ENCODE measurements at places on chromosomes 11 and 22.

DNA sequence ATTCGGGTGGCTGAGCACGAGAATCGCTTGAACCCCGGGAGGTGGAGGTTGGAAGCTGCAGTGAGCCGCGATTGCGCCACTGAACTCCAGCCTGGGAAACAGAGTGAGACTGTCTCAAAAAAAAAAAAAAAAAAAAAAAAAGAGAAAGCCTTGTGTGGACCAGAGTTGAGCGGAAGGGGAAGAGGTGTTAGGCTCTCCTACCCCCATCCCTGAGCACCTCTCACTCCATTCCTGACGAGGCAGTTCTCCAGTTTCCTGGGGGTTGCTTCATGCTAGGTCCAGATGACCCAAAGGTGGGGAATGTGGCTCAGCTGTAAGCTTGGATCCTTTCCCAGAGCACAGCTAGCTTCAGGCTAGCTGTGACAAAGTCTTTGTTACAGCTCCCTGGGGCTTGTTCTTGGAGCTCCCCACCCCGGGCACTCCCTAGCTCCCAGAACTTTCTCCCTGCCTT is 8.8 kb upstream of the DNAL4 start:
- no peak for DNase-seq

DNA sequence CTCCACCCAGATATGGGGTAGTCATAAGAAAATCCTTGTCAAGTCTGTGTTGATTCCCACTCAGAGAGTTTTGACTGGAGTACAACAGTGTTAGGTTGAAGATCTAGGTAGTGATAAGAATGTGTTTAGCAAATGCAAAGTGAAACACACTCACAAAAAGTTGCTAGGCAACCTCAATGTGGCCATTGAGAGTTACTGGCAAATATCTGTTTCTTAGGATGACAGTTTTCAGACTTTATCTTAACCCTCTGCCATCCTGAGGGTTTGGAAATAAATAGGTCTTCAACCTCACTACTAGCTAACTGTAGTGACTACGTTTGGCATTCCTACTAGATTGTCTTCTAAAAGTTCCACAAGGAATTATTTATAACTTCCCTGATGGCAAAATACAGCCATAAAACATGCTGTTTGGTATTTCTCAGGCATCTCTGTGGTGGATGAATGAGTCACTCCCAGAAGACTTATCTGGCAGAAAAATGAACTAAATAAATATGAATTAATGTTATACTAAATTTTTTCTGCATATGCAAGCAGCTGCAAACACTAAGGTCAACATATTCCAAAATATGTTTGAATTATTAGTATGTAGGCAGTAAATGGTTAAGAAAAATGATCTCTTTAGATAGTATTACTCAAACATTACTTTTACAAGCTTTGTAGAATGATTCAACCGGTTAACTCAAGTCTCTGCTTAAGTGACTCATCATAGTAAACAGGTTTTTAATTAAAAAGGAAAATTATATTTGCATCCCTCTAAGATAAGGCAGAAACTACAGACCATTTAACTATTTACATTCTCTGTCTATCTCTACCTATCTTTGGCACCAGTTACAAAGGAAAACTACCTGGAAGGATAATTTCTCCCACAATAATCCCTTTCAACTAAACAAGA is 17.1 kb upstream of the SYTL2 start:
- no peak for DNase-seq

DNA sequence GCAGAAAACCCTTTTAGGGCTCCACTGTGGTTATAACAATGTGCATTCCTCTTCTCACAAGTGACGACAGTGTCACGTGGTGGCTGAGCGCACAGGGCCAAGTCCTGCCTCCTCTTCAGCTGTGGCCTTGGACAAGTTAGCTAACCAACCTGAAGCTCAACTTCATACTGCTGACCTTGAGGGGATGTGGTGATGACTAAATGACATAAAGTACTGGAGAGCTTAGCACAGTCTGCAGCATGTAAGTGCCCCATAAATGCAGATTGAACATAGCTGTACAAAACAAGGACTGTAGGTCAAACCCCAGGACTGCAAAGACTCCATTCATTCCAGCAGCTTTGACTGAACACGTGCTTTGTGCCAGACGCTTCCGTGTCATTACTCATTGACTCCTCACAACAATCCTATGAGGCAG is 20.1 kb upstream of the MRGPRX2 start:
- DNase-seq = no peak

- no peak for DNase-seq
Measured at GRCh38 chr22:30362651-30363281, 6.0 kb downstream of the CCDC157 start.

GRCh38 chr22:43996170-43996980 is 27.7 kb upstream of the PARVB start:
- DNase-seq = peak; percentile 52

- DNase-seq = no peak
Measured at GRCh38 chr11:65502274-65502554, 3.4 kb downstream of the MALAT1 start.

DNA sequence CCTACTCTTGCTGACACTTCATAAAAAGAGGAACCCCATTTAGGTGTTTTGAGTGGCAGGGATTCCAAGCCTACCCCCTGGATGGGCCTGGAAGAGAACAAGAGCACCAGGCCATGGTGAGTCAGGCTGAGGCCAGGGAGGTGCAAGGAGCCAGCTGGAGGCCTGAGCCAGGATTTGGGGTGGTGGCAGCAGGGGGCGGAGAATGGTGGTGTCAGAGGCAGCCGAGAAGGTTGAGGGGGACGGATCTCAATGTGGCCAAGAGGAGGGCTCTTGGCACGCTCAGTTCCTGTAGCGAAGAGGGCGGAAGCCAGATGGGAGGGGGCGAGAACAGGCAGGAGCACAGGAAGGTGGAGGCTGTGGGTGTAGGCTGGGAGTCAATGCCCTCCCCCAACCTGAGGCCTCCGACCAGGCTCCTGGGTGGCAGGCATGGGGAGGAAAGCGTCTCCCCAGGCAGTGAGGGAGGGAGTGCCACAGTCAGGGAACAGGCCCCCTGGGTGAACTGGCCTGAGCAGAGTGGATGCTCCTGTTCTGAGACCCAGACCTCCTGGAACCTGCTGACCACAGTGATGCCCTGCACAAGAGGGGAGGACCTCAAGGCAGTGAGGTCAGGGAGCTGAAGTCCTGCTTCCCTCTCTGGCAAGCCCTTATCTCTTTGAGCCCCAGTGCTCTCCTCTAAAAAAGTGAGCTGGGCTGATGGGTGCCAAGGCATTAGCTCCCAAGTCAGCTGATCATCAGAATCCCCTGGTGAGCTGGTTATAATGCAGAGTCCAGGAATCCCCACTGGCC is 13.9 kb downstream of the RTN4RL2 start:
- DNase-seq = no peak

DNA sequence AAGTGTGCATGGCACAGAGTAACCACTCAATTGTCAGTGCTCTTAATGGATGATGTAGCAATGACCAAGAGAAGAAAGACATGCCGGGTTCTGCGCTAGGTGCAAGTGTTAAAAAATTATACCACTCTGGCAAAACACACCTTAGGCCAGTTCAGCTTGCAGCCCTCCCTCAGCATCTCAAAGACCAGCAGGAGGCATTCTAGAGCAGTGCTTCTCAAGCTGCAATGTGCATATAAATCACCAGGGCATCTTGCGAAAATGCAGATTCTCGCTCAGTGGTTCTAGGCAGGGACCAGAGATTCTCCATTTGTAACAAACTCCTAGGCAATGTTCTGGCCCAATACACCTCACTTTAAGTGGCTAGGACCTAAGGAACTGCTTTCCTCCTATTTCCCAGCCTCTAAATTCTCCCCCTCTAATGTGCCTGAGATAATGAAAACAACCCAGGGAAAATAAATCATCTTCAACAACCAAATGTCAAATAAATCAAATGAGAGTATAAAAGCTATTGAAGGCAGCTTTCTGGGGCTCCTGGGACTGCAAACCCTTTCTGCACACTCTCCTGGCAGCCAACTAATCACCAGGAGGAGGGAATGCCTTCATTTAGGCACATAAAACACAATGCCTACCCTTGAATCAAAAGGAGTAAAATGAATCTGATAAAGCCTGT is 337.2 kb upstream of the API5 start:
- DNase-seq = no peak

GRCh38 chr11:113960702-113961330 is 14.1 kb upstream of the HTR3A start:
- no peak for DNase-seq

DNA sequence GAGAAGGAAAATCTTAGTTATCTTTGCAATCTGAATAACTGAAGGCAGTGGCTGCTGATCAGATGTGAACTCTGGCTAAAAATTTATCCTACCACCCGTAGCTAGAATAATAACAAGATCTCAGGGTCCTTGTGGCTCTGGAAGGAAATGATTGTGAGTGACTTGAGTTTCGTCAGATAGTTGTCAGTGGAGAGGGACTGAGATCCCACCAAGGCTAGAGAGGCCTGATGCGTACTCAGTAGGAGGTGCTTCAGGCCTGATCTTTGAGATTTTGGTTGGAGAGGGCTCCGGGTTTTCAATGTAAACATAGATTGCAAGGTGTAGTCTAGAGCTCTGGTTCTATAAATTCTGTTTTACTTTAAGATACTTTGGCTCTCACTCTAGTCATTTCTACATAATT is 1.4 kb downstream of the MADD start:
- DNase-seq = no peak

DNA sequence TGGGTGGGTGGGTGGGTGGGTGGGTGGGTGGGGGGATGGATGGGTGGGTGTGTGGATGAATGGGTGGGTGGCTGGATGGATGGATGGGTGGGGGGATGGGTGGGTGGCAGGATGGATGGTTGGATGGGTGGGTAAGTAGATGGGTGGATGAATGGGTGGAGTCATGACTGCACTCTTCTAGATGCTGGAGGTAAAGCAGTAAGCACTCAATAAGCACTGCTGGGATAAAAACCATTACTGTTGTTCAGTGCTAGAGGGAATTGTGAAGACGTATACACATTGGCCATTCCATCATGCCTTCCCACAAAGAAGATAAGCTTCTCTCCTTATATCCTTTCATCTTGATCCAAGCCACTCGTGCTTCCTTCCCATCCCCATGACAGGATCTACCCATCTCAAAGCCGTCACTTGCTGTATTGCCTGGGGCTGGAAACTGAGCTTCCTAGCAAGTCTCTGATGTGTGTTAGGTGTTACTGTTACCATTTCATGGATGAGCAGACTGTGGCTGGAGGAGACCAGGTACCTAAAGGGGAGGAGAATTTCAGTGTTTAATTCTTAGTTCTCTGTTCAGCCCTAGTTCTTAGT is 74.8 kb downstream of the MICAL2 start:
- DNase-seq = no peak

DNA sequence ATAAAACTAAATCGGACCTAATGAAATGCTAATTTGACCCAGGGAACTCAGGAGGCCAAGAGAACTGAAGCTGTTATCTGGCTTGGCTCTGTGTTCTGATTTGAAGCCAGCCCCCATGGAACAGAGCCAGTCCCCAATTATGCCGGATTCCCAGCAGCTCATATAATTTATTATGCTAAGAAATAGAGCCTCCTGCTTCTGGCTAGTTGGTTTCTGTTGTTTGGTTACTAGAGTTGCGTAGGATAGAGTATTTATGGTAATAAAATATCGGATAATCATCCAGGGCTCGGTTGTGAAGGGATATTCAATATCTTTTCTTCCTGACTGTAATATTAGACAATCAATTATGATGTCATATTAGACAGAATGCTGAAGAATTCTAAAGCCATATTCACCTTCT is 120.4 kb upstream of the TTC12 start:
- DNase-seq = no peak

DNA sequence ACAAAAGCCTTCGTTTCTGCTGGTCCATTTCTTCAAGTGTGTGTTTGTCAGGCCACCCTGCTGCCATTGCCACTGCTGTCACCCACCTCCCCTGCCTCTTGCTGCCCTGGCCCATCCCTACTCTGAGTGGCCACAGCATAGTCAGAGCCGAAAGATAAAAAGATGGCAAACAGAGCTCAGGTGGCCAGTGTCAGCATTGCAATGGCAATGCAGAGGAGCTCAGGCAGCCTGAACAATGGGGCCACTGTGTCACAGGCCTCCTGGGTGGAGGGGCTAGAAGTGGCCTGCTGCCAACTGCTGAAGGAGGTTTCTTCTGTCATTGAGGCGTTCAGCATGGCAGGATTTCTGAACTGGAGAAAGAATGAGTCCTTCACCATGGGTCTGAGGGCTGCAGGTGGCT is 137.1 kb downstream of the CSNK2A3 start:
- no peak for DNase-seq

DNA sequence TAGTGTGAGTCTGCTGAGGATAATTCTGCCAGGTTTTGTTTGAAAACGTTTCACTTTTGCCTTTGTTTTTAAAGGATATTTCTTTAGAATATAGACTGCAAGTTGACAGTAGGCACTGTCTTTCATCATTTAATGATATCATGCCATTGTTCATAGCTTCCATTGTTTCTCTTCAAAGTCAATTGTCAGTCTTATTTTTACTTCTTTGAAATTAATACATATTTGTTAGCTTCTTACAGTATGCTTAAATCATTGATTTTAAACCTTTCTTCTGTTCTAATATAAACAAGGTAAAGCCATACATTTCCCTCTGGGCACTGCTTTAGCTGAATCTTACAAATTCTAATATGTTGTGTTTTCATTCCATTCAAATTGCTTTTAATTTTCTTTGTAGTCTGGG is 62.3 kb upstream of the PARVA start:
- DNase-seq = no peak

DNA sequence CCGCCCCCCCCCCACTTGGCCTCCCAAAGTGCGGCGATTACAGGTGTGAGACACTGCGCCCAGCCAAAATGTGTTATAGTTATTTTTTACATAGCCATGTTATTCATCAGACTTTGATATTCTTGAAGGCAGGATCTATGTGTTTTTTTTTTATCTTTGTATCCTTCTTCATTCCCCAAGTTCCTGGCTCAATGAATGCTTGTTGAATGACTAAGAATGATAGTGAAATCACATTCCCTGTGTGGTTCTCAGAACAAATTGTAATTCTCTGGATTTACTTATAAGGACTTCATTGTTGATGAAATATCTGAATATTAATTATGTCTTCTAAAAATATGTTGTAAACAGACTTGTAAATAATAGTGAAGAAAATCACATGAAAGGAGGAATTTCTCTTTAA is 33.5 kb downstream of the MMP7 start:
- no peak for DNase-seq

- no peak for DNase-seq
Measured at GRCh38 chr11:128871168-128871610, 4.1 kb upstream of the KCNJ1 start.

DNA sequence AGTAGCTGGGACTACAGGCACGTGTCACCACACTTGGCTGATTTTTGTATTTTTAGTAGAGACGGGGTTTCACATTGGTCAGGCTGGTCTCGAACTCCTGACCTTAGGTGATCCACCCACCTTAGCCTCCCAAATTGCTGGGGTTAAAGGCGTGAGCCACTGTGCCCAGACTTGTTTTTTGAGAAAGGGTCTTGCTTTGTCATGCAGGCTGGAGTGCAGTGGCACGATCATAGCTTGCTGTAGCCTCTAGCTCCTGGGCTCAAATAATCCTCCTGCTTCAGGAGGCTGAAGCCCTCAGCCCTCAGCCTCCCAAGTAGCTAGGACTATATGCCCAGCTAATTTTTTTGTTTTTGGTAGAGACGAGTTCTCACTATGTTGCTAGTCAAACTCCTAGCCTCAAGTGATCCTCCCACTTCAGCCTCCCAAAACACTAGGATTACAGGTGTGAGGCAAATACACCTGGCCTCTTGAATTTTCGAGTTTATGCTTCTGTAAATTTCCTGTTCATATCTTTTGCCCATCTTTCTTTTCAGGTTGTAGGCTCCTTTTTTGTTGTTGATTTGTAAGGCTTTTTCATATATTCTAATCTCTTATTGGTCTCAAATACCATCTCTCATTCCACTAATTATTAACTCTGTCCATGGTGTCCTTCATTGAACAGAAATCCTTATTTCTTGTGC is 3.4 kb upstream of the RBM4B start:
- DNase-seq = no peak
